Activated CD8-positive, alpha-beta memory T cell treated with anti-CD3 and anti-CD28 coated beads, Interleukin-2, amount 10 ng/mL, durations not matched to agents 7 days and 5 days (primary cell): ENCODE measurements at places on chromosomes 6 and 20. TPM values are rescaled to one million over a fixed set of nuclear protein-coding genes. Genes with fewer than 3 reads are reported as not detected.

DNA sequence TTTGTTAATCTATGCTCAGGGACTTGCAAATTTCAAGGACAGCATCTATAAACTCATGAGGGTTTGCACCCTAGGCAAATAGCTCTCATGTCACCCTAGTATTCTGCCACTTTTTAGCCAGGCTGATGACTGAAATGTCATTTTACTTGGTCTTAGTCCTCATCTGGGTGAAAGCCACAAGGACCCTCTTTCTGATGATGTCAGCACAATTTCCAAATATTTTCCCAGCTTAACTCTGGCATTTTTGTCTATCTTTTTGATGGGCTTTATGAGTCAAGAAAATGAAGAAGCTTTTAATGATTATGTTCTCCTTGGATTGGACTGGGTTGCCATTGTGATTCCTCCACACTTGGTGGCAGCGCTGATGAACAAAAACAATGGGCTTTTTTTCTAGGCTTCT lies 420.1 kb upstream of the BTBD3 start:
- no peaks in the 10 kb centered on the region for H3K27me3 ChIP-seq
- H3K4me3 ChIP-seq: no peak overlapping the region
- no peak overlapping the region for H3K27ac ChIP-seq
- no peaks in the 10 kb centered on the region for H3K36me3 ChIP-seq

DNA sequence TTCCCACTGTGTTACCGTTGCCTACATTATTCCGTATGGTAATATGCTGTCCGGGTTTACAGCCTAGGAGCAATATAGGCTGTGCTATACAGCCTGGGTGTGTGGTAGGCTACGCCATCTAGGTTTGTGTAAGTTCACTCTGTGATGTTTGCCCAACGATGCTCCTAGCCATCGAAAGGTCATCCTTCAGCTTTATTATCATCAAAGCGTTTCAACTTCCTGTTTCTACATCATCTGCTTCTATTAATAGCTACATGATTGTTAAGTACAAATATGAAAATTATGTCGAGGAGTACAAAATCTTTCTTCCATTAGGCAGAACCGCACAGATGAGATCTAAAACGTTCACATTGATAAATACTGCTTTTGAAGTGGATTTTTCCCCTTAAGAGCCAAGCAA lies 69.9 kb downstream of the PPP1R14C start:
- H3K36me3 ChIP-seq: no peaks in the 10 kb centered on the region
- no peak for DNase-seq
- no peak overlapping the region for H3K4me3 ChIP-seq
- no peaks in the 10 kb centered on the region for H3K4me1 ChIP-seq

DNA sequence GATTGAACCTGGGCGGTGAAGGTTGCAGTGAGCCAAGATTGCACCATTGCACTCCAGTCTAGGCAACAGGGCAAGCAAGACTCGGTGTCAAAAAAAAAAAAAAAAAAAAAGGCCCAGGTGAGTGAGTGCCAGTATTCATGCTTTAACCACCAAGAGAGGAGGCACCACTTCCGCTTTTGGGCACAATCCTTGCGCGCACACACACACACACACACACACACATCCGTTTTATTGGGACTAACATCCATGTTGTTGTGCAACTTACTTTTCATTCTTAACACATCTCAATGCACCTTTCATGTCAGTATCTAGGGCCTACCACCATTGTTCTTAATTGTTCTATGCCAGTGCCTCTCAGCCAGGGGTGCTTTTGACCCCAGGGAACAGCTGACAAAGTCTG lies 263.0 kb downstream of the CDC5L start:
- H3K4me3 ChIP-seq: no peak overlapping the region
- DNase-seq: no peak
- H3K36me3 ChIP-seq: peaks cover 1% of the 10 kb centered on the region
- H3K4me1 ChIP-seq: peaks cover 21% of the 10 kb centered on the region
- H3K27me3 ChIP-seq: peaks cover 3% of the 10 kb centered on the region

- H3K36me3 ChIP-seq: peaks cover 2% of the 10 kb centered on the region
- peaks cover 10% of the 10 kb centered on the region for H3K27me3 ChIP-seq
- no peaks in the 10 kb centered on the region for H3K4me1 ChIP-seq
- no peak overlapping the region for H3K4me3 ChIP-seq
These were observed 42.0 kb upstream of the OLIG3 start for GRCh38 chr6:137536104-137536773.

- H3K4me3 ChIP-seq: no peak overlapping the region
- H3K36me3 ChIP-seq: peaks cover 72% of the 10 kb centered on the region
- no peak overlapping the region for H3K27ac ChIP-seq
- no peaks in the 10 kb centered on the region for H3K27me3 ChIP-seq
- no peaks in the 10 kb centered on the region for H3K4me1 ChIP-seq
These were observed 29.1 kb downstream of the QRSL1 start for GRCh38 chr6:106658469-106658868.

The CST1 gene
- not detected for total RNA-seq

- H3K36me3 ChIP-seq: no peaks in the 10 kb centered on the region
- H3K4me3 ChIP-seq: no peak overlapping the region
- H3K4me1 ChIP-seq: no peaks in the 10 kb centered on the region
These were observed 35.1 kb downstream of the FRMD1 start for GRCh38 chr6:168043848-168044415.

GRCh38 chr6:17207281-17207680 lies 73.9 kb upstream of the RBM24 start:
- no peaks in the 10 kb centered on the region for H3K27me3 ChIP-seq
- no peak overlapping the region for H3K4me3 ChIP-seq
- DNase-seq: no peak
